NCI-H187 treated with DMSO at 0.1 percent for 48 hours (cell line): ENCODE measurements at places on chromosomes 16 and 17.

DNA sequence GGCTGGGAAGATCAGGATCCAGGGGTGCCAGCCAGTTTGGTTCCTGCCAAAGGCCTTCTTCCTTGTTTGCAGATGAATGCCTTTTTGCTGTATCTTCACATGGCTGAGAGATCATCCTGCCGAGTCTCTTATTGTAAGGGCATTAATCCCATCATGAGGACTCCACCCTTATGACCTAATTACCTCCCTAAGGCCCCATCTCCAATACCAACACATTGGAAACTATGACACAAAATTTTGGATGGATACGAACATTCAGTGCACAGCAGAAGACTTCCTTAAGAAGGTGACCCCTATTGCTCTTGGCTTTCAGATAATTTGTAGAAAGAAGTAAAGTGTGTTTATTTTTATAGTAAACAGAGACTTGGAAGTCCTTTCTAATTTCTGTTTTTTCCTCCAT, 1164.7 kb upstream of the CDH8 start:
- no peak for DNase-seq

DNA sequence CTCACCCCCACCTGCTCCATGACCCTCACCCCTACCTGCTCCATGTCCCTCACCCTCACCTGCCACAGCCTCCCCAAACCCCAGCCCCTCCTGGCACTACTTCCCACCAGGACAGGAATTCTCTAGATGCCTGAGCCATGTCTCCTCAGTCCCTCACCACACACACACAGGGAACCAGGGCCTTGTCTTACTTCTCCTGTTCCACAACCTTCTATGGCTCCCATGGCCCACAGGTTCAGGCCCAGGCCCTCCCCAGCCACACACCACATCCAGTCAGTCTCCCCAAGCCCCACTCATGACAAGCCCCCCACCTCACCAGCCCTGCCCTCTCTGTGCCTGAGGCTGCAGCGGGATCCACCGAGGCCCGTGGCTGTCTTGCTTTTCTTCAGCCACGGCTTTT, 3.1 kb upstream of the UBE2I start:
- no peak for DNase-seq

- DNase-seq = no peak
These were observed 693.5 kb upstream of the EEF2KMT start for GRCh38 chr16:5791011-5791657.

DNA sequence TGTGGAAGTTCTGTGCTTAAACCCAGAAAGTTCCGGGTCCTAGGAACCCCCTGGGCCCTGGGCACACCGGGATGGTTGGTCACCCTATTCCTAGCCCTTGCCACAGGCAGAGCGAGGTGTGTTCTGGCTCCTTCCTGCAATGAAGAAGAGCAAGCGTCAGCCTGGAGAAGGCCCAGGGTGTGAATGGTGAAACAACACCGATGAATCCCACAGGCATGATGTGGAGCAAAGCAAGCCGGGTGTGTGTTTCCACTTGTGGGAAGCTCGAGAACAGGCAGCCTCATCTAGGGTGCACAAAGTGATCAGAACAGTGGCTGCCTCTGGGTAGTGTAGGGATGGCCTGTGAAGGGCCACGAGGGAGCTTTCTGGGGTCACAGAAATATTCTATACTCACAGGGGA, 13.8 kb downstream of the KCNG4 start:
- DNase-seq = no peak
